ENCODE measurements at places on chromosomes 5 and 9. TPM values are rescaled to one million over a fixed set of nuclear protein-coding genes. Genes with fewer than 3 reads are reported as not detected.

Gene TAF1L
- total RNA-seq, result not detected

Gene ANXA2R
- 3.0 TPM for total RNA-seq

Gene TEX48
- not detected for total RNA-seq

Gene SPATA31A3
- total RNA-seq, result not detected

Gene GNA14
- 0.05 TPM for total RNA-seq

Gene TMEM252
- total RNA-seq, result not detected

Gene SOWAHA
- 0.10 TPM for total RNA-seq

Gene ICE1
- 20.9 TPM for total RNA-seq

Gene SLC6A3
- 1.3 TPM for total RNA-seq

Measured in A549 treated with AZD2906 at 1 μM for 4 hours (cell line).